Ovary (tissue), 10 donors: ENCODE measurements at places on chromosomes 7 and 10. TPM values are rescaled to one million over a fixed set of nuclear protein-coding genes. Genes with fewer than 3 reads are reported as not detected.

- DNase-seq: no peak
These were observed 7.2 kb upstream of the RALA start for GRCh38 chr7:39616138-39616537.

GRCh38 chr7:96084881-96085553, 236.9 kb downstream of the SLC25A13 start:
- no peak for DNase-seq

TAC1 gene
- 0.74 TPM for total RNA-seq

DNA sequence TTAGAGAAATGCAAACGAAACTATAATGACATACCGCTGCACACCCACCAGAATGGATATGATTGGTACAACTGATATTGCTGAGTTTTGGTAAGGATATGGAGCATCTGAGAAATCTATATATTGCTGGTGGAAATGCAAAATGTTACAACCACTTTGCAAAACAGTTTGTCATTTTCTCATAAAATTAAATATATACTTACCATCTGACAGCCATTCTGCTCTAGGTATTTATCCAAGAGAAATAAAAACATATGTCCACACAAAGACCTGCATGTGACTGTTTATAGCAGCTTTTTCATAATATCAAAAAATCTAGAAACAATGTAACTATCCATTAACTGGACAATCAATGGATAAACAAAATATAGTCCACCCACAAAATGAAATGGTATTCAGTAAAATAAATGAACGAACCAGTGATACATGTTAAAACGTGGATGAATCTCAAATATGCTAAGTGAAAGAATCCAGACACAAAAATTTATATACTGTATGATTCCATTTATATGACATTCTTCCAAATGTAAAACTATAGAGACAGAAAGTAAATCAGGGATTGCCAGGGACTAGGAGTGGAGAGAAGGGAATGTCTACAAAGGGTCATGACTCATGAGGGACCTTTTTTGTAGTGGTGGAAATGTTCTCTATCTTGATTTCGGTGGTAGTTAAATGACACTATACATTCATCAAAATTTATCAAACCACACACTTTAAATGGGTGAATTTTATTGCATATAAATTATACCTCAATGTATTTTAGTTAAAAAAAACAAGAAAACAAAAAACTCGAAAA, 312.0 kb upstream of the GLI3 start:
- DNase-seq: no peak

FRMPD2 gene
- not detected for total RNA-seq

- no peak for DNase-seq
These were observed 138.0 kb downstream of the CDH23 start for GRCh38 chr10:71534568-71535194.

DNA sequence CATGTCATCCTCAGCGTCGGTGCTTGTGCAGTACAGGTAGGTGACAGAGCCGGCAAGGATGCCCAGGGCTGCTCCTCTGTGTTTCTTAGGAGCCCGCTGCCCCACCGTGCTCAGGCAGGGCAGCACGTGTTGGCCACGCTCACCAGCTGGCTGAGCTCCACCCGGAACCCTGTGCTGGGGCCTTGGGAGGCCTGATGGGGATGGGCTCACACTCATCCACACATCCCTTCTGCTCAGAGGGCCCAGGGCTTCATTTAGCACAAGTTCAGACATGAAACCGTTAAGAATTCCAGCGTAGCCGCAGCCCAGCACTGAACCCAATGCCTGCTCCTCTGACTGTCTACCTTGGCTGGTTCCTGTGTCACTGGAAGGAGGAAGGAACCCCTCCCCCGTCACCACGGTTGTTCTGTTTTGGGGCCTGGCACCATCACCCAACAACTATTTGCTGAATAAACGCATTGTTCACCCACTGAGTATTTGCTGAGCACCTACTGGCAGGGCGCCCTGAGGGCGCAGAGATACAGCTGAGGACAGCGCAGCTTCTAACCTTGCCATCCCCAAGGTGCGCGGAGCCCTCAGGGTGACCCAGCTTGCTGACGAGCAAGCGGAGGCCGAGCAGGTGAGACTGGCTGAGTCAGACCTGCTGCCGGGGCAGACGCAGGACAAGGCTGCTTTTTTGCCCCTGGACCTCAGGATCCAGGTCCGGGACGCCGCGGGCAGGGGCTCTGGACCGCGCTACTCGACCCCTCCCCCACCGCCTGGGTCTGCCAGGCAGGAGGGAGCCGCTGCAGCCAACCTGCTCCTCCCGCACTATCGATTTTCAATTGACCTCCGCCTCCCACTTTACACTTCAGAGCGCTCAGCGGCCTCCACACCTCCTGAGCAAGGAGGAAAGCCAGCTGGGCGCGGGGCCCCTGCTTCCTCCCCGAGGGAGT, 50.6 kb upstream of the RET start:
- DNase-seq: no peak

DNA sequence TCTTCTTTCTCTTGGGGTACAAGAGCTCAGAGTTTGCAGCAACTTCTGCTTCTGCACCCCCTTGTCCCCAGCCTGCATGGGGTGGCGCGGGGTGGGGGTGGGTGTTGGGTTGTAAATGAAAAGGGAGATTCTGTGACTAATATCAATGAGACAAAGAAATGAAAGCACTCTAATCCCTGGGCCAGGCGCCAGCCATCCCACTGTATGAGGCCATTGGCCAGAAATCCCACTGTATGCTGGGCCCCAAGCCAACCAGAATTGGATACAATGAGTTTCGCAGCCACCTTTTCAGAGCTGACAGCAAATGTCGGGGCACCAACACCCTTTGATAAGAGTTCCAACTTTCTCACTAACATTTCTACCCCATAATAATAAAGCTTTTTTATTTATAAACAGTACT, 10.9 kb upstream of the PTN start:
- DNase-seq: no peak

DNA sequence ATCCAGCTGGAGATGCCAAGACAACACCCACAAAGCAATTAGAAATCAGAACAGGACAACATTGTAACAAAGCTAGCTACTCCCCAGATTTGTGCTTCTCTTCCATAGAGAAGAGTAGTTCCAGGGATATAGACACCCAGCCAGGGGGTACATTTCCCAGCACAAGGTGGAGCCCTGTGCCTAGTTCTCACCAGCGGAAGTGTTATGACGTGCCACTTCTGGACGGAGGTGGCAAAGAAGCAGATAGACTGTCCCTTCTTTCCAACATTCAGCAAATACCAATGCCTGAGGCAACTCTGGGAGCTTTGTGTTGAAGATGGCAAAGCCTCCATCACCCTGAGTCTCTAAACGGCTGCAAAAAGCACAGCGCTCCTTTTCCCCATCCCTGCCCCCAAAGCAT, 23.4 kb upstream of the GSAP start:
- DNase-seq: no peak

DNA sequence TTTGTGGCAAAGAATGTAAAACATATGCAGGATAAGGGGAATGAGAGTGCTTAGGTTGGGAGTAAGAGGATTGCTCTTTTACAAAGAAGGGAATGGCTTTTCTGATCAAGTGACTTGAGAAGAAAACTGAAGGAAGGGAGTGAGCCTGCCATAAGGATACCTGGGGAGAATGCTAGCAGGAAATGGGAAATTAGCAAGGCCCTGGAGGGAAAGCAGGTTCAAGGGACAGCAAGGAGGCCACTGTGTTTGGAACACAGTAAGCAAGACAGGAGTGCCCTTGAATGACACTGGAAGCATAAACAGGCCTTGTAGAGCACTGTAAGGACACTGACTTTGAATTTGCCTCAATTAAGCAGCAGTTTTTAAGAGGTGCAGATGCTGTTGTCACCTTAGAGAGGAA, 1069.9 kb downstream of the DNAJB9 start:
- DNase-seq: no peak

CYP3A5 gene
- total RNA-seq: 7.7 TPM

DNA sequence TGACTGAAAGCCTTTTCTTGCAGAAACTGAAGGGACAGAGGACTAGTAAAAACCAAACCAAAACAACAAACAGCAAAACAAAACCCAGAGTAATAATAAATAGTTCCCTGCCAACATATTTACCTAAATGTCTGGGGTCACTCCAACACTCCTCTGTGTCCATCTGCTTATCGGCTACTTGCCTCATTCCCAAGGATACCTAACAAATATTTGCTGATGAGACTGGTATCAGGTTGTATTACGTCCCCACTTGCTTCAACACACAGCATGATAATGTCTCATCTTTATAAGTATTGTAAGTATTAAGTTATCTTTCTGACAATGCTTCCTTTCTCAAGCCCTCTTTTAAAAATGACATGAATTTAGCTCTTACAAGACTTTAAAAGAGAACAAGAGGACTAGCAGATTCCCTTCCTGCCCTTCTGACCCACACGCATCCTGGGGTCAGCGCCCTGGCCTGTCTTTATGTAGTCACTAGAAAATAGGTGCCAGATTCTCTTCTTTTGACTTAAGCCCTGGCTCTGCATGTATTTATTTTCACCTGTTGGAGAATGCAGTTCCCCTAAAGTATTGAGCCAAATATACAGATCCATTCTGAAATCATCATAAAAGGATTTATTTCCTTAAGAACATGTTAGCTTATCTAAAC, 110.2 kb downstream of the SEM1 start:
- no peak for DNase-seq

GRCh38 chr7:22645418-22646181, 81.4 kb upstream of the IL6 start:
- no peak for DNase-seq

DNA sequence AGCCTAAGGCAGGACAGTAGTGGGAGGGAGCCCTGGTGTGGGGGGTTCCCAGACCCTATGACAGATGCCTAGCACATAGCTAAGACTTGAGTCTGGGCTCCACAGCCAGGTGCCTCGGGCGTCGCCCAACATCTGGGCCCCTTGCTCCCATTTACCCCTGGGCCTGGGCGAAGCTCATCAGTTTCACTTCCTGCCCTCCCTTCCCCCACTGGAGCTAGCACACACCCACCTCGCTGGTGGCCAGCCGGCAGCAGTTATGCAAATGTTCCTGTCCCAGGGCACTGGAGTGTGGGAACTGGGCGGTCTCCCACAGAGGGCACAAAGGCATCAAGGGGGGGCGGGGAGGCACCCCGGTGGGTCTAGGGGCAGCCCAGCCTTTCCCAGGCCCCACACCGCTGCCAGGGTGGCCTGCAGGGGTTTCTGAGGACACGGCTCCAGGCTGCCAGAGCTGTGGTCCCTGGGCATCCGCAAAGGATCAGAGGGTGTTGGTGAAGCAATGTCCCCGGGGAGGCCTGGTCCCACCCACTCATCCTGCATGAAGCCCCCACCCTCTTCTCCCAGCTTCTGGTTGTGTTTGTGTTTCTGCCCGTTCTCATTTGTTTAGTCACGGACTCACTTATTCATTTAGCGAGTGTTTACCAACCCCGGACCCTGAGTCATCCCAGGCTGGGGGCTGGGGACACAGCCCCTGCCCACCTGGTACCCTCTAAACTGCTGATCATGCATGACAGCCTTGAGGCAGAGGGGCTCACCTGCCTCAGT, 20.4 kb downstream of the SH2B2 start:
- no peak for DNase-seq

GRCh38 chr10:105187243-105187642, 546.2 kb downstream of the SORCS3 start:
- DNase-seq: no peak

- DNase-seq: no peak
These were observed 8.3 kb upstream of the ZNF783 start for GRCh38 chr7:149253665-149254064.

DNA sequence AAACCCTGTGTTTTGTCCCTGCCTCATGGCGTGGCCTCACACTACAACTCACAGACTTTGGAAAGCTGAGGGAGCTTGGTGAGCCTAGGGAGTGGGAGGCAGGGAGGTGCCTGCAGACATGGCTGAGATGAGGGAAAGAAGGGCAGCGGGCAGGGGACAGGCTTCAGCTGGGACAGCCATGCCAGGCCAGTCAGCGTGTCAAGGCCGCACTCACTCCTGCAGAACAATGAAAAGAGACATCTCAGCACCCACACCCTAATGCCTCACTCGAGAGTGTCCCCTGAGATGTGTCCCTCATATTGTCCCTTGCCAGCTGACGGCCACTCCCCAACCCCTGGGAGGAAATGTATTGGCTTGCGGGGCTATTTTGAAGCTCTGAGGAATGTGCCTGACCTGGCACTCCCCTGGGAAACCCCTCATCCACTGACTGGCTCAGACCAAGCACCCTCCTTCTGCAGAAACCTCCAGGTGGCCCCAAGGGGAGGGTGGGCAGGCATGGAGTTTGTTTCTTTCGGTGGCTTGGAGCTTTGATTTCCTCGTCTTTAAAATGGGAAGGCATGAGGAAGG, 31.6 kb downstream of the SH3PXD2A start:
- DNase-seq: no peak

DNA sequence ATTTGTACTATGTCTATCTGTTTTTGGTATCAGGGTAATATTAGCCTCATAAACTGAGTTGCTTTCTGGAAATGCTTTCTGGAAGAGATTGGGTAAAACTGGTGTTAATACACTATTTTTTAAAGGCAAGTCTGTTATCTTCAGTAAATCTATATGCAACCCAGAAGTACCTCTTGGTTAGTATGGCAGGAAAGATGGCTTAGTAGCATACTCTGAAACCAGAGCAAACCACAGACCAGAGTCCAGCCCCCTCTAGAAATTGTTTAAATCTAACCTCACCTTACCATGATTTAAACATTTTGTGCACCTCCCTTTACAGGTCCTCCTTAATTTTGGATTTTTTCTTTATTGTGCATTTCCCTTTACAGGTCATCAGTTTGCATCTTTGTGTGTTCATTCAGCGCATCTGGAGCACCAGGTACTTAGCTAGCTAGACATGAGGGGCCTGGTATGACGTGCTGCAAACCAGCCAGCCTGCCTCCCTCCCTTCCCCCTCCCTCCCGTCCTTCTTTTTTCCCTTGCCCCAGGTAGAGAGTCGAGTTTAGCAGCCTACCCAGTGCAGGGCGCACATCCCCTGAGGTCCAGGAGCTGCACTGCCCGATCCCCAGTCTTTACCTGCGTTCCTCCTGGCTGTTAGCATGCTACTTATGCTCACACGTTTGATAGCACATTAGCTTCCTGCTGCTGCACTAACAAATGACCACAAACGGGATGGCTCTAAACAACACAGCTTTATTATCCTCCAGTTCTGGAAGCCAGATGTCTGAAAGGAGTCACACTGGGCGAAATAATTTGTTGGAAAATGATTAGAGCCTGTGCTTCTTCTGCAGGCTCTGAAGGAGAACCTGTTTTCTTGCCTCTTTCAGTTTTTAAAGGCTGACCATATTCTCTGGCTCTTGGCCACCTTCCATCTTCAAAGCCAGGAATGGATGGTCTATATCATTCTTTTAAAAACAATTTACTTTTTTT, 299.9 kb upstream of the HABP2 start:
- no peak for DNase-seq
